Neural crest cell (in vitro differentiated cells): ENCODE measurements at places on chromosomes 5 and 9. TPM values are rescaled to one million over a fixed set of nuclear protein-coding genes. Genes with fewer than 3 reads are reported as not detected.

Gene EIF4E1B
- not detected in 2 replicates for total RNA-seq

Gene PCDHA4
- 9.0 and 9.9 TPM in 2 replicates for total RNA-seq

DNA sequence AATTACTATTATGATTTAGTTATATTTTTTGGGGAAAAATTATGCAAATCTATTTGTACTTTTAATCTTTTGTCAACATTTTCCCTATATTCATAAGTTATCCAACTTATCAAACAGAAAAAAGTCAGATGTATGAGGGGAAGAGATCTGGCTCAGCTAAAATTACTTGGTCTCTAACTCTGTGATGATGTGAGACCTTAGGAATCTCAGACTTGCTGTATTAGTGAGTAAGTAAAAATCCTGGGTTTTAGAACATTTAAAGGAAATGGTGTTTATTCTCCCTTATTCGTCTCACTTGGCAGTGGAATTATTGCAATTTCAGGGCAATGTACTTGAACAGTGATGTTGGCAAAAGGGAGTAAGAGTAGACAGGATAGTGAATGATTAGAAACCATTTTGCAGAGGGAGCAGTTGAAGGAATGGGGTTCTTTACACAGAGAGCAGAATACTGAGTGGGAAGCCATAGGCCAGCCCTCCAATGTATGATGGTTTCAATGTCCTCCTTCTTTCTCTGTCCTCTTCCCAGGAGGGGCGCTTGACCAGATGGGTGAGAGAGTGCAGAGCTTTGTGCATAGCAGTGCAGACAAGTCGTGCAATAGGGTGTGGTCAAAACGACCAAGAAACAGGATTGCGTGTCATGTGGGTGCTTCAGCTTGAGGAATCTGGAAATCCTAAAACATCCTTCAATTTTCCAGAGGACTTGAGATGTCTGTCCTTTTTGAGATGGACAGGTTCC lies 91.7 kb downstream of the TENT4A start:
- H3K4me1 ChIP-seq: no peaks in the 10 kb centered on the region
- no peak for DNase-seq
- no peak overlapping the region for H3K4me3 ChIP-seq
- H3K27me3 ChIP-seq: no peaks in the 10 kb centered on the region
- H3K27ac ChIP-seq: no peak overlapping the region

GRCh38 chr9:124364141-124364540 lies 51.1 kb downstream of the PSMB7 start:
- H3K4me3 ChIP-seq: no peak overlapping the region
- H3K27ac ChIP-seq: no peak overlapping the region
- no peak for DNase-seq
- no peaks in the 10 kb centered on the region for H3K36me3 ChIP-seq
- H3K27me3 ChIP-seq: no peaks in the 10 kb centered on the region
- H3K4me1 ChIP-seq: peaks cover 18% of the 10 kb centered on the region
